Adrenal gland (tissue), 19 donors: ENCODE measurements at places on chromosomes 16 and 17. TPM values are rescaled to one million over a fixed set of nuclear protein-coding genes. Genes with fewer than 3 reads are reported as not detected.
A peak's percentile ranks its signal among the peaks of the same experiment; 100 is the strongest.

Gene CLEC18C
- 0.26 TPM for polyA plus RNA-seq

Gene GP1BA
- polyA plus RNA-seq: not detected

Gene ASGR1
- polyA plus RNA-seq: 6.9 TPM

Gene TGFB1I1
- 29.7 TPM for polyA plus RNA-seq

DNA sequence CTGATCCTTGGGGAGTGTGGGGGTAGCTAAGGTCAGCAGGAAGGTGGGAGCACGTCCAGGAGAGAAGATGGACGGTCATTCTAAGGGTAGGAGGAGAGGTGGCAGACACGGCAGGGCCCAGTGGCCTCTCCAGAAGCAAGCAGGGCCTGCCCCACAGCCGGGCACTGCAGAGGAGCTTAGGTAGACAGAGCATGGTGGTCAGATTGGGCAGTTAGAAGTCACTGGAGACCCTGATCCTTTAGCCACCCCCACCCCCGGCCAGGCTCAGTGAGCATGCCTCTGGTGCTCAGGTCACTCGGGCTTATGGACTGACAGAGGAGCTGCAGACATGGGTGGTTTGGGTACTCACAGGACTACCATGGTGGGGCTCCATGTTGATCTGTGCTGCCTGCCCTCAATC, 26.3 kb downstream of the NLRP1 start:
- H3K4me1 ChIP-seq: no peaks in the 10 kb centered on the region
- DNase-seq: no peak
- H3K4me3 ChIP-seq: no peak overlapping the region
- no peak overlapping the region for H3K27ac ChIP-seq
- no peaks in the 10 kb centered on the region for H3K36me3 ChIP-seq
- H3K27me3 ChIP-seq: no peaks in the 10 kb centered on the region

Gene SERPINF2
- 6.4 TPM for polyA plus RNA-seq

GRCh38 chr16:1871974-1872635, at the start of gene MEIOB:
Gene MEIOB, minus strand, starts transcription at chr16:1872164. Its CDS starts 3,989 bp downstream, at chr16:1868175.
- no peaks in the 10 kb centered on the region for H3K36me3 ChIP-seq
- peak; percentile 41 for DNase-seq
- H3K4me1 ChIP-seq: no peaks in the 10 kb centered on the region
- no peak within 1 kb of the TSS for H3K27ac ChIP-seq
